ENCODE measurements at places on chromosomes 5 and 9.

DNA sequence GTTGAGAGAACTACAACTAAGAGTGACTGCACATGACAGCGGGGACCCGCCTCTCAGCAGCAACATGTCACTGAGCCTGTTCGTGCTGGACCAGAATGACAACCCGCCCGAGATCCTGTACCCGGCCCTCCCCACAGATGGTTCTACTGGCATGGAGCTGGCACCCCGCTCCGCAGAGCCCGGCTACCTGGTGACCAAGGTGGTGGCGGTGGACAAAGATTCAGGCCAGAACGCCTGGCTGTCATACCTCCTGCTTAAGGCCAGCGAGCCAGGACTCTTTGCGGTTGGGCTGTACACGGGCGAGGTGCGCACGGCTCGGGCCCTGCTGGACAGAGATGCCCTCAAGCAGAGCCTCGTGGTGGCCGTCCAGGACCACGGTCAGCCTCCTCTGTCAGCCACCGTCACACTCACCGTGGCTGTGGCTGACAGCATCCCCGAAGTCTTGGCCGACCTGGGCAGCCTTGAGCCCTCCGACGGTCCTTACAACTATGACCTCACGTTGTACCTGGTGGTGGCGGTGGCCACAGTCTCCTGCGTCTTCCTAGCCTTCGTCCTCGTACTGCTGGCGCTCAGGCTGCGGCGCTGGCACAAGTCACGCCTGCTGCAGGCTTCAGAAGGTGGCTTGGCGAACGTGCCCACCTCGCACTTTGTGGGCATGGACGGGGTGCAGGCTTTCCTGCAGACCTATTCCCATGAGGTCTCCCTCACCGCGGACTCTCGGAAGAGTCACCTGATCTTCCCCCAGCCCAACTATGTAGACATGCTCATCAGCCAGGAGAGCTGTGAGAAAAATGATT is 2.1 kb downstream of the PCDHGA7 start:
- no peak for DNase-seq

DNA sequence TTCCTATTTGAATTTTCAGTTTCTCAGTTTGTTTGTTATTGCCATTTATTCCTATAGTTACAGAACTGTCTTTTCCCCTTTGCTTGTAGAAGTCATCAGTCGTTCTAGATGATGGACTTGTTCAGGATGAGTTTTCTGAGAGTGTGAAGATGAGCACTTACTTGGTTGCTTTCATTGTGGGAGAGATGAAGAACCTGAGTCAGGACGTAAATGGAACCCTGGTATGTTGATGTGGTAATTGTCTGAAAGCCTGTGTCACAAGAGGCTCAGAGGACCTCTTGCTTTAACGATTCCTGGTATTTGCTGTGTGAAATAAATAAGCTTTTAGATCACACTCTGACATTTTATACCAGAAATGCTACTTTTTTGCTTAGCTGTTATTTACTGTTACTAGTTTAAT is 50.6 kb downstream of the LNPEP start:
- DNase-seq: no peak

DNA sequence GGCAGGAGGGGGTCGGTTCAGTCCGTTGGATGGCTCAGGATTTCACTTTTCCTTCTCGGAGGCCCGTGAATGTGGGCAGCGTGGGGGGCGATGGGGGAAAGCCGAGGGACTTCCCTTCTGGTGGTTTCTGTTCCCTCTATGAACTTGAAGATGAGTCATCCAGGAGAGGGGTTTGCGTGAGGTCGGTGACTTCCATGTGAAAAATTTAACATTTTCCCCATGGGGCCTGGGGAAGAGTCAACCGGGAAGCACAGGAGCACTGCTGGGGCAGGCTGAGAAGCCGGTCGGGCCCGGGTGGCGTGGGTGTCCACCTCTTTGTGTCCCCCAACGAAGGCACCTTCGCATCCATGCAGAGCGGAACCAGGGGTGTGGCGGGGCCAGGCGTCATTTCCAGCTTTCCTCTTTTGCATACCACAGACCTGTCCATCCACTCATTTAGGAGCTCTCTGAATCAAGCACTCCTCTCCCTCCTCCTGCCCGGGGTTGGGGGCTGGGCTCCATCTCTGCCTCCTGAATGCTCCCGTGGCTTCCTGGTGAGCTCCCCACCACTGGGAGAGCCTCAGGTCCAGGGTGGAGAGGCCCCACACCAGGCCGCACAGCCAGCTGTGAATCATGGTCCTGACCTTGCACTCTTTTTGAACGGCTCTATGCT is 68.4 kb downstream of the ANKRD33B start:
- peak; percentile 20 for DNase-seq

DNA sequence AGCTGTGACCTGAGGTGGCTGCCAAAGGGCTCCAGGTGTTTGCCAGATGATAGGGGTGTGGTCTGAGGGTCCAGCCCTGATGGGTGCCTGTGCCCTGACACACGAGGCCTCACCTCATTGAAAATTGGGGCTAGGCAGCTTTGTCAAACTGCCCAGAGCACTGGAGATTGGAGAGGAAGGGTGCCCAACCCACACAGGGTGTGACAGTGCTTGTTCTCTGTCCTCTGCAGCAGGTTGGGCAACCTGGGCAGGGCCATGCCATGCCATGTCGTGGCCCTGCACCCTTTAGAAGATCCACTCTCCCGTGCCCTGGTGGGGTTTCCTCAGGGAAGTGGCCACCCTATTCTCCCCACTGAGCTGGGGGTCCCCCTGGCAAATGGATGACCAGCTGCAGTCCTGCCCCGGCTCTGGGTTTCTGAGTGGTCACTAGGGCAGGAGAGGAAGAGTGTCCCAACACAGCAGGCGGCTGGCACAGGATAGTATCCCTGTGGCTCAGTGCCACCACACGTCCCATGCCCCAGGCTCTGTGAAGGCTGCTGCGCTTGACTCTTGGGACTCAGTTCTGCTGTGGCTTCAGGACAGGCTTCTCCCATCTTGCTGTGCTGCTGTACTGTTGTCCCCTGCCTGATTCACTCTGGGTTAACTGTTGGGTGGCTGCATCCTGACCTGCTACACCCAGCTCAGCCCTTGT is 100.8 kb upstream of the PITX1 start:
- no peak for DNase-seq

DNA sequence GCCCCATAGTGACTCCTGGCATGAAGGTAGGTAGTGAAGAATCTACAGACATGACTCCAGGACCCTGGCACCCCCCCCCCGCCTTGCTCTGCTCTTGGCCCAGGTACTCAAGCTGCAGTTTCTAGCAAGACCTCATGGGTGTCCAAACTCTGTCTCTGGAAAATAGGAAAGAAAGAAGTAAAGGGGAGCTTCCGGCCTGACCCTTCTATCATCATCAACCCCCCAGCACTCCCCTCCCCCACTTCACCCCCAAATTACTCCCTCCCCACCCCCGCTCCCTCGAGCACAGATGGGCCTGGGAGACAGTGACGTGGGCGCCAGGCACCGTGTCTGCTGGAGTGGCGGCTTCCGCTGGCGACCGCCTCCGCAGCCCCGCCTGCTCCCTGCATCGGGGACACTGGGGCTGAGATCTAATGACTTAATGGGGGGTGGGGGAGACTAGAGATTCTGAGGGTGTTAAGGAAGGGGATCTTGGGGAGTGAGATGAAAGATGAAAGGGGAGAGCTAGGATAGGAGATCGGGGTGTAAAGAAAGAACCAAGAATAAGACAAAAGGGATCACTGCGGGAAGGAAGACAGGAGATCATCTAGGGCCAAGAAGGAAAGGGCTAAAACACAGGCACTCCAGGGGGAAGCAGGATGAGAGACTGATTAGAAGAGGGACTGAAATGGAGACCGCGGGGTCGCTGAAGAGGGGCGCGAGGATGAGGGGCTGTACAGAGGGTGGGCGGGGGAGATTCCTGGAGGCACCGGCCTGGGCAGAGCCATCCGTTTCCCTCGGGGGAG is 1.1 kb upstream of the DNAJB5 start:
- DNase-seq: no peak

DNA sequence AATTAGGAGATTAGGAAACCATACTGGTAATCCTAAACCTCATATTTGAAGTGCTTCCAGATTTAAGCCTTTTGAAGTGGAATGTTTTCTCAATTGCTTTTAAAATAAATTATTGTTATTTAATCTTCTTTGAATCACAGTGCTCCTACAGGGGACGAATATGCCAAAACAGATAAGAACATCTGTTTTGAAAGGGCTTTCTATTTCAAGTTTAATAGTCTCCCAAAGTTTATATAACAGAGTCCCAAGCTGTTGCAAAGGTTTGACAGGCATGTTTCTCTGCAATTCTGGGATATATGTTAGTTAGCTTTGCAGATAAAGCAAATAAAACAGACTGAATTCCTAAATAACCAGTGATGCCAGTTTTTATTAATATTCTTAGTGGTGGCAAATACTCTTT is 803.7 kb downstream of the TLE4 start:
- DNase-seq: no peak

GRCh38 chr5:38607930-38608564 is 51.6 kb upstream of the LIFR start:
- no peak for DNase-seq

DNA sequence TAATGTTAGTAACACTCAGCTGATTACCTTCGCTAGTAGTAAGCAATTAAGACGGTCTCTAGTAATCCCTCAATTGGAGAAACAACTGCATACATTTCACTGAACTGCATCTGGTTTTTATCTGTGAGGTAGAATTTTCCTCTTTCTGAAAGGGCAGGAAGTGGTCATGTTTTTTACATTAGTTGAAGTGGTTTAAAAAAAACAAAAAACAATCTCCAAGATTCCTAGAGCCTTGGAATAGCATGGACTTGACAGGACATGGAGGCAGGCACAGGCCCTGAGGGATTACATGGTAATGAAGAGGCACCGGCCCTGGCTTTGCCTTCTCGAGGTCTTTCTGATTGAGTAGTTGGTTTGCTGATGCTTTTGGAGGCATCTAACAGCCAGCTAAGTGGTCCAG is 25.8 kb downstream of the THBS4 start:
- no peak for DNase-seq

DNA sequence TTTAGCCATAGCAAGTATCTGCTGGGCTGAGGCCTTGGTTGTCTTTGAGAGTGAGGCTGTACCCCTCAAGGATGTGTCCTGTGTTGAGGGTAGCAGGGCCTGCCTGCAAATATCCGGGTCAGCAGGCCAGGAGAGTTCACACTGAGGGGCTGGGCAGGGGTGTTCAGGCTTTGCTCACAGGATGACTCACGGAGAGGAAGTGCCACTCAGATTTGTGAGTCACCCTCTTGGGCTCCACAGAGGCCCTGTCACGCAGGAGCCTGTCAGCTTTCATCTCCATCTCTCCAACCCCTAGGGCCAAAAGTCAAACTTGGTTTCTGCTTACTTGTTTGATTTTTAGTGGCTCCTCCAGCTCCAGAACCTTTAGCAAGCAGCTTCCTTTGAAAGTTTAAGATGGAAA is 211.5 kb downstream of the SEC61B start:
- DNase-seq: no peak

DNA sequence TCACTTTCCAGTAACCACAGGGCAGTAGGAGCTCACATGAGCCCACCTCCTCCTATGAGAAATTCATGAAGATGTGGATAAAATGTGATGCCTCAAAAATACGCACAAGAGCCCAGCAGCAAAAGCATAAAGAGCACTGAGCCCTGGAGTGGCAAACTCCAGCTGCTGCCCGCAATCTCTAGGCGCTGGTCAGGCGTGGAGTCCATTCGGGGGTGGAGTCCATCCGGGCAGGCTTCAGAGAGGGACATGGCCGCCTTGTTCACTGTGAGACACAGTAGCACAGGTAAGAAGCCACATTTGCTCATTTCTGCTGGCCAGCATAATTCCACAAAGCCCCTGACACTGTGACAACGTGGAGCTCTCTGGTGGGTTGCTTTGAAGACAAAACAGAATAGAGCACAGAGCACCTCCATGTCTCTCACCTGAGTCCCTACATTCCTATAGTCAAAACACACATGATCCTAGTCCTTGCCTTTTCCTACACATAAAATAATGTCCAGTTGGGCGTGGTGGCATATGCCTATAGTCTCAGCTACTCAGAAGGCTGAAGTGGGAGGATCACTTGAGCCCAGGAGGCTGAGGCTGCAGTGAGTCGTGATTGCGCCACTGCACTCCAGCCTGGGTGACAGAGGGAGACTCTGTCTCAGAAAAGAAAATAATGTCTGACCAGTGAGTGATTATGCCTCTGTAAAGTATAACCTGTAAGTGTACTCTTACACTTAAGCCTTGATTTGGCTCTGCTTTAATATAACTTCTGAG is 365.2 kb downstream of the GADD45G start:
- DNase-seq: no peak
